ENCODE measurements at places on chromosomes 3 and 15.

DNA sequence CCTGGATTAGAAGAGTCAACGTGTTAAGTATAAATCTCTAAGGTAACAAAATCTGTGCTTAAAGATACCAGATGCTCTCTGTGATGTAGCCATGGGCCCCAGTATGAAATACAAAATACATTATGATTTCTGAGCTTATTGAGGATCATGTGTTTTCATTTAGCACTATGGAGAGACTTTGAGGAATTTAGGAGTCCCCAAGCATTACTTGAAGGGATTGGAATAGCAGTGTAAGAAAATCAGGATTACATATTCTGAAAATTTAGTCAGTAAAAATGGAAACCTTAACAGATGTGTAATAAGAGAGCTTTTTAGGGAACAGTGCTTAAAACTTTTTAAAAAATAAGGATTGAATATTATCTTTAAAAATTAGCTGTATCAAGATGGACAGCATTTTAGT lies 35.5 kb downstream of the ECT2 start:
- DNase-seq = no peak

GRCh38 chr15:82134461-82134860 lies 88.6 kb upstream of the MEX3B start:
- DNase-seq = no peak

DNA sequence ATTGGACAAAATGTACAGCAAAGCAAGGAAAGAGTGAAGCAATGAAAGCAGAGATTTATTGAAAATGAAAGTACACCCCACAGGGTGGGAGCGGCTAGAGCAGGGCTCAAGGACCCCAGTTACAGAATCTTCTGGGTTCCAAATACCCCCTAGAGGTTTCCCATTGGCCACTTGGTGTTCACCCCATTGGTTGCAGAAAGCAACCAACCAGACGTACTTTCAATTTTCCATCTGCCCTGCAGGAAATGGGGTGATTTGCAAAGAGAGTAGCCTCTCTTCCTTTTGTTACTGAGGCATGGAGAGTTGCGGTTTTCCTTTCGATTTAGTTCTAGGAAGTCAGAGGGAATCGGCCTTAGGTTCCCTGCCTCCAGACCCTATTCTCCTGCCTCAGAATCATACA lies 2.4 kb downstream of the PML start:
- peak; percentile 41 for DNase-seq

DNA sequence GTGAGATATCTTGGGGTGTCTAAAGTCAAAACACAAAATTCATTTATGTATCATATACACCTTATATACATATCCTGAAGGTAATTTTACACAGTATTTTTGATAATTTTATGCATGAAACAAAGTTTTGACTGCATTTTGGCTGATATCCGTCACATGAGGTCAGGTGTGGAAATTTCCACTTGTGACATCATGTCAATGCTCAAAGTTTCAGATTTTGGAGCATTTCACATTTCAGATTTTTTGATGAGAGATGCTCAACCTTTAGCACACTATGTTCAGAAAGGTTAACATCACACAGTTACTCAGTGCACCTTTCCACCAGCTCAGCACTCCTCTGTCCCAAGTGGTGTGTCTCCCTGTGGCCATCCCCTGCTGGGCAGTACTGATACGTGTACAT lies 37.7 kb upstream of the CPB1 start:
- DNase-seq = no peak

GRCh38 chr3:130420466-130420865 lies 75.0 kb downstream of the COL6A5 start:
- DNase-seq = no peak

DNA sequence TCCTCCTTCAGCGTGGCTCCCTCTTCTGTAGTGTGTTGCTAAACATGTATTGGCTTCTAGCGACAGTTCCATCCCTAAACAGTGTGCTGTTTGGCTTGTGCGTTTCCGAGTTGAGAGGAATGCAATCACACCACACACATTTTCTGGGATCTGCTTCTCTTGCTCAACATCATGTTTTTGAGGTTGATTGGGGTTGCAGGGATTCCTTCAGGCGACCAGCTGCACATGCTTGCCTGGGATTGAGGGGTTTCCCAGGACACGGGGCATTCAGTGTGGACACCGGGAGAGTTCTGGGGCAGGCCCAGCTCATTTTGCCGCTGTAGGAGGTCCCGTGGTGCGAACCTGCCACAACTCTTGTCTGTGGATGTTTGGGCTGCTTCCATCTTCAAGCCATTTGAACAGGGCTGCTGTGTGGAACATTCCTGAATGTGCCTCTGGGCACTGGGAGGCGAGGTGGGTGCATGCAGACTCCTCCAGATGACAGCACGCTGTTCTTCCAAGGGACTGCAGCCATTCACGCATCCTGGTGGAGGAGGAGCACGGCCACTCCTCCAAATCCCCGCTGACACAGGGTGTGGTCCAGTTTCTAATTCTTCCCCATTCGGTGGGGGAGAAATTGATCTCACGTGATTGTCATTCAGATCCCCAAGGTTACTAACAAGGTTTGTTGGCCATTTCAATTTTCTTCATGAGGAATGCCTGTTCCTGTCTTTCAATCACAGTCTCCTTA lies 82.8 kb downstream of the PLXNA1 start:
- no peak for DNase-seq

- no peak for DNase-seq
Observed at GRCh38 chr3:191426311-191426710, 34.7 kb upstream of the PYDC2 start.

DNA sequence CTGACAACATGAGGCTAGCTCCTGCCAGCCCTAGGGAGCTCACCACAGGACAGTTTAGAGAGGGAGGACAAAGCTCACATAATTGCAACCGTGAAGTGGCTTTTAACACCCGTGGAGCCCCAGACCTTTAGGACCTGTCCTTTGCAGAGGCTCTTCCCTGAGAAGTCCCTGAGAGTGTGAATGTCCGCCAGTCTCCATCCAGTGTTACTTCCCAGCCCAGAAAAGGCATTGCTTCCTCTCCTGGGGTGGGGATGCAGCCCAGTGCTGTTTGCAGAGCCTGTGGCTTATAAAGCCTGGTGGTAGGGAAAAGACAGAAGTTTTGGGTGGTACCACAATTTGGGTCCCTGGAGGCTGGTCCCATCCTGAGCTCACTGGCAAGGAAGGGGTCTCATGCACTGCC lies 182.0 kb downstream of the SLCO3A1 start:
- no peak for DNase-seq

DNA sequence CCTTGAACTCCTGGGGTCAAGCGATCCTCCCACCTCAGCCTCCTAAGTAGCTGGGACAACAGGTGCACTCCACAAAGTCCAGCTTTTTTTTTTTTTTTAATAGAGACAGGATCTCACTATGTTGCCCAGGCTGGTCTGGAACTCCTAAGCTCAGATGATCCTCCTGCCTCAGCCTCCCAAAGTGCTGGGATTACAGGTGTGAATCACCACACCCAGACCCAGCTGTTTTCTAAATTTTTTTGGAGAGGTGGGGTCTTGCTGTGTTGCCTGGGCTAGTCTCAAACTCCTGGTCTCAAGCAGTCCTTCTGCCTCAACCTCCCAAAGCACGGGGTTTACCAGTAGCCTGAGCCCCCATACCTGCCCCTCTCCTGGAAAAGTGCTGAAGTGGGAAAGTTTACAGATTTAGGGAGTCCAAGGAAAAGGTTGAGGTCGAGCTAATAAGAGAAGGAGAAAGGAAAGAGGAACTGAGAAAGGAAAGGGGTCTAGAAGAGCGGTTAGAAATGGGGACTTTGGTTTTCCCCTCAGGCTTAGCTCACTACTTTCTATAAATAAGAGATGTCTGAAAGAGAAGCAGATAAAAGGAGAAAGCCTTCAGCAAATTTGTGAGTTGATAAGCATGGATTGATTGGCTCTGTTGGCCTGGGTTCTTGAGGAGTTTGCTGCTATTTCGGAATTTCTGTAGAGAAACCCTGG lies 23.6 kb downstream of the UBE2E1 start:
- no peak for DNase-seq

GRCh38 chr15:25525741-25526140 lies 86.9 kb upstream of the UBE3A start:
- DNase-seq = no peak

- no peak for DNase-seq
Observed at GRCh38 chr15:47184908-47185801, 532.1 kb upstream of the SEMA6D start.

- DNase-seq = no peak
Observed at GRCh38 chr3:10635446-10636076, 130.2 kb upstream of the ATP2B2 start.

- DNase-seq = no peak
Observed at GRCh38 chr15:44735482-44736180, 697 bp upstream of the TRIM69 start.

- DNase-seq = no peak
Observed at GRCh38 chr3:117873249-117873600, 1161.4 kb downstream of the IGSF11 start.

GRCh38 chr3:120429921-120430361 lies 20.9 kb downstream of the FSTL1 start:
- DNase-seq = no peak

GRCh38 chr3:126167566-126167965 lies 12.8 kb downstream of the ALDH1L1 start:
- DNase-seq = no peak

GRCh38 chr3:190319660-190320059 lies 2.6 kb downstream of the CLDN1 start:
- no peak for DNase-seq

GRCh38 chr3:3551981-3552380 lies 247.2 kb upstream of the LRRN1 start:
- DNase-seq = no peak

GRCh38 chr3:128341659-128342395 lies 124.9 kb downstream of the DNAJB8 start:
- no peak for DNase-seq

DNA sequence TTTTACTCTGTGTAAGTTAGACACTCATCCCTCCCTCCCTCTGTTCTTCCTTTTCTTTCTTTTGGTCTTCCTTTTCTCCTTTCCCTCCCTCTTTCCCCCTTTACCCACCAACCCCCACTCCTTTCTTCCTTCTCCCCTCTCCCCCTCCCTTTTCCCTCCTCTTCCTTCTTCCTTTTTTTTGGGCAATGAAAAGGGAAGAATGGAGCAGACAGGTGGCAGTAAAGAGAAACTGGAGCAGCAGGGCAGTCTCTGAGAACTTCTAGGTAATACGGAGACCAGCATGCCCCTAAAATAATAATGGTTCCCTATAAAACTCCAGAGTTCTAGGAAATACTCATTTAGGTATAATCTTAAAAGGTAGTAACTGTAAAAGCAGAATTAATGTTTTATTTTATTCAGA lies 11.4 kb upstream of the GPR171 start:
- no peak for DNase-seq

- no peak for DNase-seq
Observed at GRCh38 chr3:25723802-25724201, 59.1 kb upstream of the TOP2B start.

DNA sequence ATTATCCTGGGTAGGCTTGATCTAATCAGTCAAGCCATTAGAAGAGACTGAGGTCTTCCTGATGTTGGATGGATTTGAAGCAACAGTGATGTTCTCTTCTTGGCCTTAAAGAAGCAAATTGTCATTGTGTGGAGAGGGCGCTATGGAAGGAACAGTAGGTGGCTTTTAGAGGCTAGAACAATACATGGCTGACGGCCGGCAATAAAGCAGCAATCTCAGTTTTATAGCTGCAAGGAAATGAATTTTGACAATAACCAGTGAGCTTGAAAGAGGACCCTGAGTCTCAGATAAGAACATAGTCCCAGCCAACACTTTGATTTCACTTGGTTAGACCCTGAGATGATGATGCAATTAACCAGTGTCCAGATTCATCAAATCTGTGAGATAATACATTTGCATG lies 302.1 kb downstream of the NSUN3 start:
- no peak for DNase-seq

Measured in CD8-positive, alpha-beta memory T cell (primary cell).